ENCODE measurements at places on chromosomes 16 and 17.

DNA sequence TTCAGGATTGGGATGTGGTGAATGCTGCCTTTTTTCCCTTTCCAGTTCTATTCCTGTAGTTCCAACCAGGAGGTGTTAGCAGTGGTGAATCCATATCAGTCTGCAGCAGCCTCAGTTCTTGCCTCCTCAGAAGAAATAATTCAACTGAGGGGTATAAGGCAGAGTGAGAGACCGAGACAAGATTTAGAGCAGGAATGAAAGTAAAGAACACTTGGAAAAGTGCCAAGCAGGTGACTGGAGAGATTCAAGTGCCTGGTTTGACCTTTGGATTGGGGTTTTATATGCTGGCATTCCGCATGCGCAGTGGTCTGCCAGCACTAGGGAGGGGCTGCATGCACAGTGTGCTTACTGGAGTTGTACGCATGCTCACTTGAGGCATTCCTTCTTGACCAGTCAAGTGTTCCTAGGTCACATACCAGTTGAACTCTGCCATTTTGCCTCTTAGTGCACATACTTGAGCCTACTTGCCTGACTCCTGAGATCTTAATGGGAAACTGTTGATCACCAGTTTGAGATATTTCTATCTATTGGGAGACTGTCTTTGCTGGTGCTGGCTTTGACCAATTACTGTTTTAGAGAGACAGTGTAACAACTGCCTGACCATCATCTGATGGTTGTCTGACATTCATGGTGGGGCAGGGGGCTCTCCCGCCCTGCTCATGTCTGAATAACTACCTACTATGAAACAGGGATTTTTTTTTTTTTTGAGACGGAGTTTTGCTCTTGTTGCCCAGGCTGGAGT lies 680 bp upstream of the CCL15 start:
- no peak overlapping the region for H3K4me3 ChIP-seq
- peaks cover 15% of the 10 kb centered on the region for H3K27me3 ChIP-seq
- H3K27ac ChIP-seq = no peak overlapping the region
- no peak for DNase-seq
- H3K4me1 ChIP-seq = no peaks in the 10 kb centered on the region

DNA sequence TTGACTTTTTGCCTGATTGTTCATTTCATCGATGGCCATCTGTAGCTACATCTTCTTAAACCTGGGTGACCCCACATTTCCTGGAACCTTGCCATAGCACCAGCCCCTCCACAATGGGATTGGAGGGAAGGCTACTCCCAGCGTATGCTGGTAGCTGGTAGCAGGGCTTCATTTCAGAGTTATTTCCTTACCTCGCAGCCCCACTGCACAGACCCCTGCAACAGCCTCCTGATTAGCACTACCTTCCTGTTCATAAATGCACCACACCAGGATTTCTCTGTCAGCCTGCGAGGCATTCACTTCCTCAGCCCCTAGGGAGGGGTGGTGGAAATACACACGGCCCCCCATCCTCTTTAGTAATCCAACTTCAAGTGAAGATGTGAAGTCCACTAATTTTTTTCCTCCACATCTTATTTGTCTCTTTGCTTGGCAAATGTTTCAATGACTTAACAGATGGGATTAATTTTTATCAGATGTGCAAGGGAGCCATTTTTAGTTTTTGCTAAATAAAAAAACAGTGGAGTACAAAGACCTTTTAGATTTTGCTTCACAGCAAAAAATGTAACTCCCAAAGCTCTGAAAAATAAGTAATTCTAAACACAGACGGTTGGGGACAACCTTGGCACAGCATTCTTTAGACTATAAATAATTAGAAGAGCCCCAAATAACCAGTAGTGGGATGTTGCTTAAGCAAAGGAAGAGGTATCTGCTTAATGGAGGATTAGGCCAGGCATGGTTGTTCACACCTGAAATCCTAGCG lies 76.6 kb downstream of the CLEC16A start:
- H3K36me3 ChIP-seq = peaks cover 26% of the 10 kb centered on the region
- H3K27me3 ChIP-seq = no peaks in the 10 kb centered on the region
- DNase-seq = no peak

GRCh38 chr16:720447-720989 lies 428 bp upstream of the ANTKMT start:
- peak; percentile 49 for DNase-seq
- H3K4me1 ChIP-seq = peaks cover 29% of the 10 kb centered on the region
- H3K27ac ChIP-seq = no peak overlapping the region
- no peaks in the 10 kb centered on the region for H3K36me3 ChIP-seq

DNA sequence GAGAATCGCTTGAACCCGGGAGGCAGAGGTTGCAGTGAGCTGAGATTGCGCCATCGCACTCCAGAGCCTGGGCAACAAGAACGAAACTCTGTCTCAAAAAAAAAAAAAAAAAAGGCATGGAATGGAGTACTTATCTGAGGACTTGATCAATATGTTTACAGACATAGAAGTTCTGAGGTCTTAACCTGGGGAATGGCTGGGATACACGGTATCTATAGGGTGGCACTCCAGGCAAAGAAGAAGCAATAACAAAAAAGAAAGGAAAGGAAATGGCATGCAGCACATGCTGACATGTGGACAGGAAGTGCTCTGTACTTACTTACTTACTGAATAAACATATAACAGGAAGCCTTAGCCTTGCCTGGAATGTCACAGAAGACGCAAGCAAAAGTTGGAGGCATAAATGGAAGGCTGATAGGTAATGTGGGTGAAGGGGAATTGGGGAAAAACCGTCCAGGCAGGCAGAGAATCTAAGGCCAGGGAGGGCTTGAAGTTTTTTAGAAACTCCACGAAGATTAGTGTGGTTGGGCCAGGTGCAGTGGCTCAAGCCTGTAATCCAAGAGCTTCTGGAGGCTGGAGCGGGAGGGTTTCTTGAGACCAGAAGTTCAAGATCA lies 10.1 kb upstream of the SPOP start:
- H3K27ac ChIP-seq = peak overlapping the region; percentile 93
- peaks cover 38% of the 10 kb centered on the region for H3K4me1 ChIP-seq
- DNase-seq = no peak

GRCh38 chr16:35221482-35222185 lies 1762.2 kb downstream of the TP53TG3F start:
- H3K27me3 ChIP-seq = no peaks in the 10 kb centered on the region
- H3K4me1 ChIP-seq = no peaks in the 10 kb centered on the region
- H3K4me3 ChIP-seq = no peak overlapping the region
- H3K27ac ChIP-seq = no peak overlapping the region
- DNase-seq = no peak

DNA sequence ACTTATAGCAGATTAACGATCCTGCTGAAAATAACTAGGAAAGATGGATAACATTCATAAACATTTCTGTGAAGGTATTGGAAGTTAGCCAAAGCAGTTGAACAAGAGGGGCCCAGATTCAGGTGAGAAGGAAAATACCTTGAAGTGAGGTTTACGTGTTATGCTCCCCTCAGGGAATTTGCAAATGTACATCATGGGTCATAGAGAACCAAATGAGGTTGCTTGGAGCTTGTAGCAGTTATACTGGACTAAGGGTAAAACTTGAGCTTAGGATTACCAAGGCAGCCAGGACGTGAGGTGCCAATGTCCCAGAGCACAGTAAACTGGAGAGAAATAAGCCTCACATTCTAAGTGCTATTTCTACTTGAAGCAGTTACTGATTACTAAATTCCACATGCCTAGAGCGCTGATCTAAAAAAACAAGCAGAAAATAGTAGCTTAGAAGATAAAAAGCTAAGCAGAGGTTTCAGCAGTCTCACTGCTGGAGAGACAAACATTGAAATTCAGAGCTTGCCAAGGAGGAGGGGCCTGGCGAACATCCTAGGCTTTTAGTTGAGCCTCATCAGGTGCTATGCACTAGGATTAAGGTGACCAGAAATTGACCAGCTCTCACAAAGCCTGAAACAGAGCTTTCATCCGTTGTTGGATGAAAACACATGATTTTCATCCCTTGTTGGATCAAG lies 136.7 kb upstream of the FAM20A start:
- no peaks in the 10 kb centered on the region for H3K36me3 ChIP-seq
- no peak overlapping the region for H3K4me3 ChIP-seq
- peaks cover 20% of the 10 kb centered on the region for H3K27me3 ChIP-seq
- no peak for DNase-seq
- H3K27ac ChIP-seq = no peak overlapping the region
- H3K4me1 ChIP-seq = no peaks in the 10 kb centered on the region

- H3K4me3 ChIP-seq = peak overlapping the region; percentile 99
- H3K36me3 ChIP-seq = peaks cover 8% of the 10 kb centered on the region
- DNase-seq = no peak
- peak overlapping the region; percentile 95 for H3K27ac ChIP-seq
Measured at GRCh38 chr17:3669548-3669947, 936 bp downstream of the EMC6 start.

GRCh38 chr17:73820686-73821448 lies 176.6 kb upstream of the SDK2 start:
- no peaks in the 10 kb centered on the region for H3K27me3 ChIP-seq
- no peaks in the 10 kb centered on the region for H3K36me3 ChIP-seq
- no peak overlapping the region for H3K4me3 ChIP-seq
- peaks cover 14% of the 10 kb centered on the region for H3K4me1 ChIP-seq
- no peak overlapping the region for H3K27ac ChIP-seq

DNA sequence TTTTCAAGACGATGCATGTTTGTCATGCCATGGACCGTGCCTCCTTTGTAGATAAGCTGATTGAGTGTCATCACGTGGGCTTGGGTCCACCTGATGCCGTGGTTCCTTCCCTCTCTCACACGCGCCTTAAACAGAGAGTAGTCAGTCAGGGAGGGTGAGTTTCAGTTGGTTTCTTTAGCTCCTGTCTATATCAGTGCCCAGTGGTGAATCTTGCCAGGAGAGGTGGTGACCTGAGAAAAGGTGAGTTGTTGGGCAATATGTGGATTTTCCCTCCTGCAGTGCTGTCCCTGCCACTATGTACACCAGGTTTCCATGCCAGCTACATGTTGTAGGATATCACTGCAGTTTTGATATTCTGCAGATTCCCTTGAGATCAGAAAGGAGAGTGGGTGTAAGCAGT lies 129.7 kb downstream of the LAT start:
- no peaks in the 10 kb centered on the region for H3K27me3 ChIP-seq
- peak overlapping the region; percentile 25 for H3K27ac ChIP-seq
- no peak for DNase-seq
- H3K4me3 ChIP-seq = no peak overlapping the region
- H3K36me3 ChIP-seq = peaks cover 28% of the 10 kb centered on the region

DNA sequence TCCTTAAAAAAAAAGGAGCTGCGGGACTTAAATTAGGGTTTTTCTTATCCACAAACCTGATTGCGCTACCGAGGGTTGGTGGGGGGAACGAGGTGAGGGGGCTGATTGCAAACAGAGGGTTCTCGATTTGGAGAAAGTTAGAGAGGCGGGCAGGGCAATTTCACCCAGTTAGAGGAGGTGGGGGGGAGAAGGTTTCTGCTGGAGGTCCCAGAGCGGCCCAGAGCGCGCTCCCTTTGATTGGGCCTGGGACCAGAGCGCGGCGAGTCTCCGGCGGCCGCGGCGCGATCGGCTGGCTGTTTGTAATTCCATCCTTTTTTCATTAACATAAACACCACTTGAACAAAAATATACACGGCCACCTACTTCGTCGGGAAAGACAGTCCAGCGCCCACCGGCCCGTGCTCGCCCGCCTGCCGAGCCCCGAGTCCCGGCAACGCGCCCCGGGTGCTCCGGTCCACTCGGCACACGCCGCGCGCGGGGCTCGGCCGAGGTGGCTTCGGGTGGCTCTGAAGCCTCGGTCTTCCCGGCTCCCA lies 13.3 kb upstream of the FOXF1 start:
- H3K27ac ChIP-seq = peak overlapping the region; percentile 77
- peaks cover 82% of the 10 kb centered on the region for H3K27me3 ChIP-seq
- no peaks in the 10 kb centered on the region for H3K36me3 ChIP-seq
- DNase-seq = no peak

DNA sequence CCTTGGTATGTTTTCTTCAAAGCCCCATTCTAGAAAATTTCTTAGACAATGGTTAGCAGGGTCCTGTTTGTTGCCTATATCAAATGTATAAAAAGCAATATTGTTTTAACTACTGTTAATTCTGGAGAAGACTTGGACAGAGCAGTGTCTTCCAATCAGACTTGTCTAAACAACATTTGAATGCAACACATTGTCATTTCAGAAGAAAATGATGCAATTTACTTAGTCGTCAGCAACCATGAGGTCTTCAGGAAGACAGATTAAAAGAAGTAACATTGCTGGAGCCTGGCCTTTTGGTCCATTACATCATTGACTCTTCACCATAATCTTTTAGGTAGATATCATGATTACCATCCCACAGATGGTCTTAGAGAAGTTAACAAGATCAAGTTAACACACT lies 94.5 kb downstream of the ANKFN1 start:
- H3K27ac ChIP-seq = no peak overlapping the region
- peaks cover 6% of the 10 kb centered on the region for H3K27me3 ChIP-seq
- no peak for DNase-seq
- no peaks in the 10 kb centered on the region for H3K36me3 ChIP-seq
- no peaks in the 10 kb centered on the region for H3K4me1 ChIP-seq
- H3K4me3 ChIP-seq = no peak overlapping the region

- H3K4me3 ChIP-seq = no peak overlapping the region
- peaks cover 4% of the 10 kb centered on the region for H3K4me1 ChIP-seq
- no peaks in the 10 kb centered on the region for H3K36me3 ChIP-seq
Measured at GRCh38 chr16:10599626-10600025, 19.2 kb upstream of the EMP2 start.

DNA sequence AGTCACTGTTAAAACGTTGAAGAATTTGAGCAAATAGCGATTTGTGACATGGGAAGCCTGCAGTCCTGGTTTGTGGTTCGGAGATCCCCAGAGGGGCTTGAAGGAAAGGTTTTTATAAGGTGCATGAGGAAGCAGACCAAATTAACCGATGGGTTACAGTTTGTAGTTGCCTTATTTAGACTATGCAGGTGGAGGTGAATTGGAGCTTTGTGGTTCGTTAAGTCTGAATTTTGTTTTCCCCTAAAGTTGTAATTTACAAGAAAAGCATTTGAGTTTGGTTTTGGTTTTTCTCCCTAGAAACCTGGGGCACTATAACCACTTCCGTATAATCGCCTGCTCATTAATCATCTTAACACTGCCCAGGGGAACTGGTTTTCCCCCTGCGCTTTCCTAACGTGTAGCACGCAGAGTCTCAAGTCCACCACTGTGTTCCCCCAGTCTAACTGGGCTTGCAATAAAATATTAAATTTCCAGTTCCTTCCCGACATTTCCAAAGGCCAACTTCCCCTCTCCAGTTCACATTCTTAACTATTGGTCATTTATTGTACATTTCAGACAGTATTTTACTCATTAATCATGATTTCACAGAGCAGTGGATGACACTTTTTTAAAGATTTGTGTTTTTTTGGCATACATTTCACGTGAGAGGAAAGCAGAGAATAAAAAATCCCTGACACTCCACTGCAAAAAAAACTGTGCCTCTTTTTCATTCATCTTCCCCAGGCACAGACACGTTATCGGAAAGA lies 932 bp downstream of the ZNF267 start:
- H3K27ac ChIP-seq = peak overlapping the region; percentile 100
- peaks cover 37% of the 10 kb centered on the region for H3K36me3 ChIP-seq
- H3K4me3 ChIP-seq = peak overlapping the region; percentile 99
- peak; percentile 57 for DNase-seq
